Hematopoietic multipotent progenitor cell treated with erythropoietin and hydrocortisone succinate and interleukin-3 and kit ligand, for 15 days (in vitro differentiated cells): ENCODE measurements at places on chromosomes 5 and 9.
A peak's percentile ranks its signal among the peaks of the same experiment; 100 is the strongest.

DNA sequence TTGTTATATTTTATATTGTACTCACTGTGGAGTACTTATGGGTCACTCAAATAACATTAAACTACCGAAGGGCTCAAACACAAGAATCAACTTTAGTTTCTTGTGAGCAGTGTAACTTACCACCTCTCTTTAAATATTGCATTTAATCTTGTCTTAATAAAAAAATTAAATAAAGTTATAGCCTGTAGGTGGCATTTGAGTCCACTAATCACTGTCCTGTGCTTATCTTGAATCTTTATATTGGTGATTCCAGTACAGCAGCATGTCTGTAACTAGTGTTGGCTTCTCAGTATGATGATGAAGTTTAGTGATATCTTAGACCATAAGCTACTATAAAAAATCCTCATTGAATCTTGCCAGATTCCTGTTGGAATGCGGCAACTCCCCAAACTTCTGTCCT is 313.8 kb downstream of the FAM170A start:
- no peak for DNase-seq

DNA sequence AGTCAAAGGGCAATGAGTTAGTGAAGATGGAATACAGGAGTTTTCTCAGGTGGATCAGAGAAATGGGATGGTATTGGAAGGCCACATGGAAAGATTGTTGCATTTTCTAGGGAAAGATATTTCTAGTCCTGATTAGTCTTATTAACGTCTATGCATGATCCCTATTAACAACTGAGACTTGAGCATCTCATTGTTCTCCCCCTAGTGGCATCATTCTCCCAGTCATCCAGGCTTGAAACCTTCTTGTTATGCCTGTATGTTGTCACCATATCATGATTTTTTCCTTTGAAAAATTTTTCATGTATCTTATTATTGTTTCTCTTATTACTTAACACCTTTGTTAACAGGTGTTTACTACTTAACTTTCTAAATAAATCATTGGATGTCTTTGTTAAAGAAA is 34.4 kb downstream of the KIF2A start:
- peak; percentile 24 for DNase-seq

DNA sequence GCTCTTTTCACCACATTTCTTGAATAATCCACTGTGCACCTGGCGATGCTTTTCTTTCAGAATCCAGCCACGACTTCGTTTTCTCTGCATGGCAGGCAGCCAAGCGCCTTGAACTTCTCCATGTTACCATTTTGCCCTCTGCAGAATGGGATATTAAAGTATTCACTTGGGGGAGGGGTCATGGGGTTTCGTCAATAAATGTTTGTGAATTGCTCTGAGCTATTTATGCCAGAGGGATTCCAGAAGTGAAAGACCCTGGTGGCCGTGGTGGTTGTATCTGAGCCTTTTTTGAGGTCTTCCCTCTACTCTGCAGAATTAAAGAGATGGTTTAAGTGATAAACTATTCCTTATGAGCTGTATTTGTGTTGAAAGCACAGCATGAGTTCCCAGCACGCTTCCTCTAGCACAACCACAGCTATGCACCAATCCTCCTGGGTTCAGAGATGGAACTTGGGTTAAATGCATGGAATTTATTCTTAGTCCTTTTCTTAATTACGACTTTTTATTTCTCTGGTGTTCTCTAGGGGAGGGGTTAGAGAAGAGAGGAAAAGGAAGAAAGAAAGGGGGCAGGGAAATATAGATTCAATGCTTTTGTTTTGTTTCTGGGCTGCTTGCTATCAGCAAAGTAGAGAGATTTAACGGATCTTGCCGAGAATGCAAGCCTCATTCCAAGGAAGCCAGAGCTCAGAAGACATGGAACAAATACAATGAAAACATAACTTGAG is 478.2 kb upstream of the TNC start:
- DNase-seq = no peak

DNA sequence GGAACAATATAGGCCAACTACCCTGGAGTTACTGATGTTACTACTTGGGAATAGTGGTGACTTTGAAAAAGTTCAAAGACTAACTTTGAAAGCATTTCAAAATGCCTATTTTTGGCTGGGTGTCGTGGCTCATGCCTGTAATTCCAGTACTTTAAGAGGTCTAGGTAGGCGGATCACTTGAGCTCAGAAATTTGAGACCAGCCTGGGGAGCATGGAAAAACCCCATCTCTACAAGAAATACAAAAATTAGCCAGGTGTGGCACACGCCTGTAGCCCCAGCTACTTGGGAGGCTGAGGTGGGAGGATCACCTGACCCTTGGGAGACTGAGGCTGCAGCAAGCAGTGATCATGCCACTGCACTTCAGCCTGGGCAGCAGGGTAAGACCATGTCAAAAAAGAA is 105.3 kb downstream of the ARRDC3 start:
- no peak for DNase-seq

- DNase-seq = no peak
Measured at GRCh38 chr5:132387640-132388117, 18.2 kb downstream of the SLC22A5 start.

GRCh38 chr9:38416461-38416860 is 7.8 kb downstream of the IGFBPL1 start:
- no peak for DNase-seq

- no peak for DNase-seq
Measured at GRCh38 chr5:150159031-150159430, 3.4 kb upstream of the PDGFRB start.

DNA sequence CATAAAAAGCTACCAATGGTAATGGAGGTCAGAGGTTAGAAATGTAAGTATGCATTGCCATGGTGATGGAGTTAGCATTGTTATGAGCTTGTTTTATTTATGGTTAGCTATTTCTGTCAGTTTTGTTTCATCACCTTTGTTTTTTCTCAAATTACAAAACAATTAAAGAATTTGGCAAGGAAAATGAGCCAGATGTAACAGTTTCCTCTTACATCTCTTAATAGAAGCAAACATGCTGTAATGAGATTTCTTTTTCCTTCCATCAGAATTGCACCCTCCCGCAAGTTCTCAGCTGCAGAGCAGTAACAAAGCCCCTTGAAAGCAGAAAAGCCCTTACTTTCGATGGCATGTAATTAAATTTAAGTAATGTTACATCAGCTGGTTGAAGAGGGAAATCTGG is 233.0 kb downstream of the SGCD start:
- no peak for DNase-seq
